Activated CD8-positive, alpha-beta memory T cell treated with anti-CD3 and anti-CD28 coated beads, Interleukin-2, amount 50 U/mL, for 48 hours (primary cell): ENCODE measurements at places on chromosomes 4 and X.

DNA sequence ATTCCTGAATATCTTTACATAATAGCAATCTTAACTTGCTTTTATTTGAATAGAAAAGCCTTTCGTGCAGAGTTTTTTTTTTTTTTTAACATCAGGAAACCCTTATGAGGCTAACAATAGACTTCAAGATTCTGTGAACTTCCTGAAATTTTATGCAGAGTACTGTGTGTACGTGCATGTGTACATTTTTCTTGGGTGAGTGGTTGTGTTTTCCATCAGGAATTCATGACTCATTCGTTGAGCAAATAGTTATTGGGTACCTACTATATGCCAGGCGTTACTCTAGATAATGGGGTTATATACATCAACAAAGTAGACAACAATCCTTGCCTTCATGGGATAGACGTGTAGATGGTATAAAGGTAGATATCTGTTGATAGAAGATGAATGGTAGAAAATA, 59.1 kb downstream of the MRPL1 start:
- no peak for DNase-seq

DNA sequence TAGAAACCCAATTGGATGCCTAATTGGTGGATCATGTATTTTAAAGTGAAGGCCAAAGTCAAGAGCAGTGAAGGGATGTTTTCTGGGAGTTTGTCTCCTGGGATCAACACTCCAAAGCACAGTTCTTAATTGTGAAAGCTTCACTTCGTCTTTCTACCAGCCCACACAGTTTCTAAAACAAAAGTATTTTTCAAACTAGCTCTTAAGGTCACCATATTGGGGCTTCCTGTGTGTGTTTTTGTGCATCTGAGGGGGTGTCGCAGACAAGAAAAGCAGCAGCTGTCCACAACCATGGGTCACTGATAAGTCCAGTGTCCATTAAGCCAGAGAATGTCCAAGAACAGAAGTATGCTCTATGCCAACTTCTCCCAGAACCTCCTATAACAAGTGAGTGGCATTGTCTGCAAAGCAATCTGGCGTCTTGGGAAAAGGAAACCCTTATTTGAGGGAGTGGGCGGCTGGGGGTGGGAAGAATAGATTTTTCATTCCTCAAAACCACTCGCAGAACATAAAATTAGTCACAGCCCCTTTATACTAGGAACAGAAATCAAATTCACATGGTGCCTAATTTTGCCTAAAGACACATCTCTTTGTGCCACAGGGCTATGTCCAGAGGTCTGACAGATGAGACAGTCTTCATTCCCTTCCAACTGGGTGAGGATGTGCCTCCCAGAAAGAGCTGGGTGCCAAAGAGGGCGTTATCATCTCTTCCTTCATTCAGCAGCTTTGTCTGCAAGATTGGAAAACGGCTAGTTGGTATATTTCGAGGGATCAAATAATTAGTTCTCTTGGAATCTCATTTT, 610.4 kb downstream of the BCOR start:
- no peak for DNase-seq

GRCh38 chrX:107102980-107103379, 15.6 kb downstream of the RBM41 start:
- no peak for DNase-seq

DNA sequence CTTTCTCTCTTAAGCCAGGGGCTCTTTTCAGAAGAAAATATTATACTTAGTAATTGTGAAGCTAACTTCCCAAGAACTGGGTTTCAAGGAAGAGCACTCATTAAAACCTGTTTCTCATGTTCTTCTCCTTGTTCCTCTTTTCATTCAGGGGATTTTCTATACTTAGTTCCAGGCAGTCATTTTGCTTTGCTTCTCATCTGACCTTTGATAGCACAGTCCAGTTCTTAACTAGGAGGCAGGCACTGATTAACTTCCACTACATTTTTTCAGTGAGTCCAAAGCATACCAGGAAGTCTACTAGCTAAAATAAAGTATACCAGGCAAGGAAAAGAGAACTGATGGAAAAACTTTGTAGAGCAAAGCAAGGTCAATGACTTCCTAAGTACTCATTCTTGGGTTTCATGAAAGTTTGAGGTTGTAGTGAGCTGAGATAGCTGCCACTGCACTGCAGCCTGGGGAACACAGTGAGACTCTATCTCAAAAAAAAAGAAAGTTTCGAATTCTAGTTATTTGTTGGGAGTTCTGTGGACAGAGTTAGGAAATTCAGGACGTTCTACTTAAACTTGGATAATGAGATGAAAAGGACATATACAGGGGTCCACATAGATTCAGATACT, 190.1 kb upstream of the HS3ST1 start:
- DNase-seq, result no peak
